Epithelial cell of umbilical artery (primary cell): ENCODE measurements at places on chromosomes 7 and 10. TPM values are rescaled to one million over a fixed set of nuclear protein-coding genes. Genes with fewer than 3 reads are reported as not detected.

The UNCX gene
- total RNA-seq, result not detected in 2 replicates

The PRTFDC1 gene
- total RNA-seq, result 15.9 and 19.9 TPM in 2 replicates

The WDFY4 gene
- total RNA-seq, result 3.2 and 3.3 TPM in 2 replicates

The RHOBTB1 gene
- 27.1 and 33.1 TPM in 2 replicates for total RNA-seq

The NPY4R2 gene
- not detected in 2 replicates for total RNA-seq

The VIPR2 gene
- not detected in 2 replicates for total RNA-seq

The CNTNAP2 gene
- not detected in 2 replicates for total RNA-seq

The ANXA8 gene
- 0.30 TPM in 1 of 2 replicates, not detected in the other for total RNA-seq

The PNLIPRP2 gene
- not detected in 2 replicates for total RNA-seq

The GPER1 gene
- total RNA-seq, result 0.32 TPM in 1 of 2 replicates, not detected in the other

The ST8SIA6 gene
- total RNA-seq, result 0.32 and 0.46 TPM in 2 replicates

The CACNB2 gene
- total RNA-seq, result not detected in 2 replicates
